ENCODE measurements at places on chromosomes 12 and 14. TPM values are rescaled to one million over a fixed set of nuclear protein-coding genes. Genes with fewer than 3 reads are reported as not detected.

The SOCS2 gene
- polyA plus RNA-seq = 14.7 TPM

The SPATA7 gene
- polyA plus RNA-seq = 0.81 TPM

The NPFF gene
- 4.2 TPM for polyA plus RNA-seq

The KIF5A gene
- polyA plus RNA-seq = not detected

The GPRC5D gene
- polyA plus RNA-seq = 1.4 TPM

The MANSC1 gene
- 6.8 TPM for polyA plus RNA-seq

The AREL1 gene
- polyA plus RNA-seq = 16.1 TPM

The C14orf132 gene
- polyA plus RNA-seq = 0.45 TPM

The CLEC4E gene
- polyA plus RNA-seq = 0.45 TPM

The C12orf54 gene
- 0.07 TPM for polyA plus RNA-seq

The LHX5 gene
- not detected for polyA plus RNA-seq

All from small intestine (tissue), 16 donors.